ENCODE measurements at places on chromosomes 2 and 18.
A peak's percentile ranks its signal among the peaks of the same experiment; 100 is the strongest.

DNA sequence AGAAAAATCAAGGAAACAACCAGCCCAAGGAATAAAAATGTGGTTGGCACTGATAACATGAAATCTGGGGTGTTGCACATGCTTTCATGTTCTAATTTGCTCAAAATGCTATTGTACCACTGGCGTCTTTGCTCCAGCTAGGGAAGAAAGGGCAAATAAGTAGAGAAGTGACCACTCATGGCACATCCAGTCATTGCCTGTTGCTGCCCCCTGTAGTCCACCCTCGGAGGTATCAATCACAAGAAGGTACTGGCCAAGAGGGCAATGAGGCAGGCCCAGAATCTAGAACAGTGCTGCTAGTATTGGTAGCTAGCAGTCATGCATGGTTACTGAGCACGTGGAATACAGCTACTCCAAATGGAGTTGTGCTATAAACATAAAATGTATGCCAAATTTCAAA, 213.4 kb downstream of the CDCA7 start:
- no peak for DNase-seq

- DNase-seq, result no peak
Measured at GRCh38 chr2:157932480-157933159, 56.5 kb upstream of the ACVR1 start.

GRCh38 chr2:64651590-64651989, 2.1 kb downstream of the SERTAD2 start:
- DNase-seq, result no peak

DNA sequence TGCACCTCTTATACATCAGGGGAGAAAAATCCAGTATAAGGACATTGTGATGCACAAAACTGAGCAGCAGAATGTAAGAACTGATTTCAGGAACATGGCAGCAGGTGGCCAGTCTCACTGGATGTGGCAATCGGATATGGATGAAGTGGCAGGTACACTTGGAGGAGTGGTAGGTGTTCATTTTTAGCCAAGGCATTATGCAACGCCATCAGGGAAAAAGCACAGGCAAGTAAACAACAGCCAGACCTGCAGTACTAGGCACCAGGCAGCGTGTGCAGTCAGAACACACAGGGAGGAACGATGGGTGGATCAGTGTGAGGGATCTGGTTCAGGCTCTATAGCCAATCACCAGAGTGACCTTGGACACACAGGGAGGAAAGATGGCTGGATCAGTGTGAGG, 77.4 kb upstream of the GCFC2 start:
- no peak for DNase-seq

- no peak for DNase-seq
Measured at GRCh38 chr2:33115728-33116127, 169.0 kb downstream of the LTBP1 start.

DNA sequence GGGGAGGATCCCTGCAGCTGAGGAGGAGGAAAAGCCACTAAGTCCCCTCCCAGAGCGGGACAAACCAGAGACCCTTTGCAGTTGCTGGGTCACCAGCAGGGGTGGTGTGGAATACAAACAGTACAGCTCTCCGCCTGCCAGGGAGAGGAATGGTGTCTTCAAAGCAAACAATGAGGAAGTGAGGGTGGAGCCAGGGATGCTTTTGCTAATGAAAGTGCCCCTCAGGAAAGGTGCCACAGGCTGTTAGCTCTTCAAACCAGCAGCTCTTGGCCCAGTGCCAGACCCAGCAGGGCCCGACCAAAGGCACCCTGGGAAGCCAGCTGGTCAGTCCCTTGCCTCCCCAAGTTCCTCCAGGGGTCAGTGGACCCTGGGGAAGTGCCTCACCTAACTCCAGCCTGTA, 102.8 kb downstream of the HIBCH start:
- no peak for DNase-seq

DNA sequence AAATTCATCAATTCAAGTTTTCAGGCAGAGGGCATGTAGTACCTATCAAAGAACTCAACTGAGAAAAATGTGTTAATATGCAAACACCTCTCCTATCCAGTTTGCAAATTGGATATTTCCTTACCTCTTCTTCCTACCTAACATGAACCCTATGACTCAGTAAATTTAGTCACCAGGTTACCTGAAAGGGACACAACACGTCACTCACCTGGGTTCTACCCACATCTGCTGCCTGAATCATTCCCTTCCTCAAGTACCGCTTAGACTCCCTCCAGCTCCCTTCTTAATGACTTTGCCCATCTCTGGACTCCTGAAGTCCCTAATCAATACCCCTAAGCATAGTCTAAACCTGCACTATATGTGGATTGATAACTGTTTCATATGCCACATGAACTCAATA, 10.4 kb downstream of the ANKRD44 start:
- no peak for DNase-seq

DNA sequence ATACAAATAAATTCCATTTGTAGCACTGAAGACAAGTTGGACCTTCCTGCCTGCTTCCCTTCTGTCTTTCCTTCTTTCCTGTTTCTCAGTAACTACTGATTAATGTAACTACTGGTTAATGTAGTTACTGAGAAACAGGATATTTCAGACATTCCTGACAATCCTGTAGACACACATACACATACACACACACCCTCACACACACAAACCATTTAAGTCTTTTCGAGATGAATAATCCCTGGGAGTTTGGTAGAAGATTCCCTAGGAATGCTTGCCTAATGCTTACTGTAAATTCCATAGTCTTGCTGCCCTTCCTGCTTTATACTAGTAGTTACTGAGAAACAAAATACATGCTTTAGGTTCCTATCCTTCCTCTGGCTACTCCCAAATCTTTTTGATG, 83.9 kb downstream of the PIK3C3 start:
- DNase-seq, result no peak

GRCh38 chr18:74397572-74397971, 59.5 kb downstream of the DIPK1C start:
- DNase-seq, result no peak

GRCh38 chr2:18856765-18857164, 267.4 kb upstream of the NT5C1B start:
- no peak for DNase-seq

- no peak for DNase-seq
Measured at GRCh38 chr2:157489983-157490382, 46.1 kb upstream of the CYTIP start.

DNA sequence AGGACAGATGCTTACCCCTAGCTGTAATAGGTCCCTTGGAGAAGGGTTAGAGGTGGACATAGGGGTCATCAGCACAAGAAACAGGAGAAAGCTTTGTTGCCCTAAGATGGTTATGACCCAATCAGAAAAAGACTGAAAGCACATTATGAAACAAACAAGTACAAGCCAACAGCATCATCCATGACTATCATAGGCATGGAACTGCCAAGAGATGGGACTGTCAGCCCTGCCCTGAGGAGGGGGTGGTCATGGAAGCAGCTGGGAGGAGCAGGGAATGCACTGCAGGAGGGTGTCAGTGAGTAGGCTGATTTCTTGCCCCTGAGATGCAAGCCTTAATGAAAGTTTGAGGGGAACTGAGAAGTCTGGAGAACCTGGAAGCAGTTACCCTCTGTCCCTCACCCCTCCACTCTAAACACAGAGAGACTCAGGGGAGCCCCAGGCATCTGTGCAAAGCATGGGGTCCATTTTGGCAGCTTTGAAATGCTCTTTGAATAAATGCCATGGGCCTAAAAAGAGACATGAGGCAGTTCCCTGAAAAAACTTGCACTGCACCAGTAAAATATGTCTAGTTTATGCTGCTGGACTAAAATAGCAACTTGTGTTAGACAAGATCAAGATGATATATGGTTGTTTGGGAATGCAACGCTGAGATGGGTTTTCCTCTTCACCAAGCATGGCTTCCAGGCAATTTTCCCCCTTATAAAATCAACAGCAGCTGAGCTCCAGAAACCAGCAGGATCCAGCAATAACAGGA, 122.7 kb upstream of the ZFP36L2 start:
- DNase-seq, result no peak

DNA sequence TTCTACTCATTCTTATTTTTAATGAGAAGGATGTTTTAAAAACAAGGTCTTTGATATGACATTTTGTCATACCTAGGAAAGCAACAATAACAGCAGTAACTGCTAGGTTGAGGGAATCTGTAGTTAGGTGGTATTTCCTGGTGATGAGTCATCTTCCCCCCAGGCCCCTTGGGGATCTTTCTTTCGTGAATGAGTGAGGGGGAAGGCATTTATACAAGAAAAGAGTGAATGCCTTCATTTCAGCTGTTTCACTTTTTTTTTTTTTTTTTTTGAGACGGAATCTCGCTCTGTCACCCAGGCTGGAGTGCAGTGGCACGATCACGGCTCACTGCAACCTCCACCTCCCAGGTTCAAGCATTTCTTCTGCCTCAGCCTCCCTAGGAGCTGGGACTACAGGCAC, 108.6 kb downstream of the MAP4K4 start:
- peak; percentile 18 for DNase-seq

GRCh38 chr2:106899786-106900530, 14.0 kb upstream of the ST6GAL2 start:
- DNase-seq, result no peak

GRCh38 chr2:47346107-47346506, 56.8 kb upstream of the MSH2 start:
- no peak for DNase-seq

DNA sequence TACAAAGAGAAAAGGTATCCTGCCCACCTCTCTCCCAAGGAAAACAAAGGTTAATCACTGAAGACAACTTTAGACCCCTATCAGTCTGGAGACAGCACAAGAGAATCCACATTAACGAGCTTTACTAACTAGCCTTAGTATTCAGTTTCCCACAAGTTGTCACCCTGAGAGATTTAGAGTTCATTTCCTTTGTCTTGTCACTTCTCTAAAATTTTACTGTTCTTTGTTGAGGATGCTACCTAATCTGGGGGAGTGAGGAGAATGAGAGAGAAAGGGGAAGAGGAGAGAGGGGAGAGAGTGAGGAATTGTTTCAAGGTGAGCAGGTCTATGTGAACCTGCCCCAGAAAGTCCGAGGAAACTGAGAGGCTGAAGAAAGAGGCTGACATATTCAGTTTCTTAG, 28.4 kb downstream of the C2orf76 start:
- no peak for DNase-seq

GRCh38 chr2:233572468-233572867, 5.9 kb upstream of the USP40 start:
- DNase-seq, result no peak

- DNase-seq, result no peak
Measured at GRCh38 chr2:5176764-5177163, 515.4 kb upstream of the SOX11 start.

GRCh38 chr18:3541549-3542386, 91.8 kb downstream of the TGIF1 start:
- DNase-seq, result no peak

DNA sequence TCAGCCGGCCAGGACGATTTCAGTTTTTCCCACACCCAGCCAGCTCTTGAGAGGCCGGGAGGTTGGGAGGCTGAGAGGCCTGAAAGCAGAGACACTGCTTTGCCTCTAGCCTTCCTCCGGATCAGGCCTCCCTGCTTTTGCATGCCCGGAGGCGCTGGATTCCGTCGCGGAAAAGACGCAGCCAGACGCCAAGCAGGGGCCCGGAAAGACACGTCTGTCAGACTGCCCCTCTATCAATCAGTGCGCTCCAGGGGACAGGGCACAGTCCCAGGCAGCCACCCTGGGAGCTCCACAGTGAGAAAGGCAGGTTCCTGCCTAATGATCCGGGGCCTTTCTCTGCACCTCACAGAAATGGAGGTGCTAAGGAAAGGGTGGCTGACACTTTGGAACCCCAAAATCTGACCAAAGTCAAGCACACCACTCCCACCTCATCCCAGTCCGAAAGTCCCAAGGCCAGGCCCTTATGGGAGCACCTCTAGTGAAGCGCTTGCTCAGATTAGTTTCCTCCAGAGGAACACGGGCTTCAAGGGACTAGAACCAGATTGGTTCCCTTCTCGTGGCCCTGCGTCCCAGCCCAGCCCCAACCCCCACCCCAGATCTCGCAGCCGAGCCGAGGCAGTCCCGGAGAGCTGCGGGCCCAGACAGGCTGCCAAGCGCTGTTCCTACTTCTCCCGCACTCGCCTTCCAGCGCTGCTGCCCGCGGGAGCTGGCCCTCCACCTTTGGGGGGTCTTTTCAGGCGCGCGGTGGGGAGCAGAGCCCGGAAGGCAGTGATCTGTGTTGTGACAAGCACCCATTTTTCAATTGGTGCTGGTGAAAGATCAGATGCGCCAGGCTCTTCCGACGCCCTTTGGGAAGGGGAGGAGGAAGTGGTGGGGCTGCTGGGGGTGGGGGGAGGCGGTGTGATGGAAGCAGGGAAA, 5.0 kb downstream of the DLX1 start:
- DNase-seq, result no peak

DNA sequence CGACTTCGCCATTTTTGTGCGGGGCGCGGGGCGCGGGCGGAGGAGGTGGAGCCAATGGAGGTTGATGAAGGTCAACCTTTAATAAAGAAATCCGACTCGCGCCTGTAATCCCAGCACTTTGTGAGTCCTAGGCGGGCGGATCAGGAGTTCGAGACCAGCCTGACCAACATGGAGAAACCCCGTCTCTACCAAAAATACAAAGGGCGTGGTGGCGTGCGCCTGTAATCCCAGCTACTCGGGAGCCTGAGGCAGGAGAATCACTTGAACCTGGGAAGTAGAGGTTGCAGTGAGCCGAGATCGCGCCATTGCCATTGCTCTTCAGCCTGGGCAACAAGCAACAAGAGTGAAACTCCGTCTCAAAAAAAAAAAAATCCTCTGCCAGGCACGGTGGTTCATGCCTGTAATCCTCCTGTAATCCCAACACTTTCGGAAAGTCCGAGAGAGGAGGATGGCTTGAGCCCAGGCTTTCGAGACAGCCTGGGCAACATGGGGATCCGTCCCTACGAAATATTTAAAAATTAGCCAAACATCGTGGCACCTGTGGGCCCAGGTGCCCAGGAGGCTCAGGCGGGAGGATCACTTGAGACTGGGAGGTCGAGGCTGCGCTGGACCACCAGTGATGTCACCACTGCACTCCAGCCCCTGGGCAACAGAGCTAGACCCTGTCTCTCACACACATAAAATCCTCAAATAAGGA, 493 bp upstream of the PREB start:
- DNase-seq, result no peak

- no peak for DNase-seq
Measured at GRCh38 chr2:188983427-188984064, 9.4 kb downstream of the COL3A1 start.

GRCh38 chr2:191427031-191427430, 181.8 kb downstream of the MYO1B start:
- no peak for DNase-seq

GRCh38 chr2:204051476-204051875, 114.9 kb downstream of the ICOS start:
- DNase-seq, result peak; percentile 41

- no peak for DNase-seq
Measured at GRCh38 chr2:94984964-94985575, 40.4 kb upstream of the MAL start.

DNA sequence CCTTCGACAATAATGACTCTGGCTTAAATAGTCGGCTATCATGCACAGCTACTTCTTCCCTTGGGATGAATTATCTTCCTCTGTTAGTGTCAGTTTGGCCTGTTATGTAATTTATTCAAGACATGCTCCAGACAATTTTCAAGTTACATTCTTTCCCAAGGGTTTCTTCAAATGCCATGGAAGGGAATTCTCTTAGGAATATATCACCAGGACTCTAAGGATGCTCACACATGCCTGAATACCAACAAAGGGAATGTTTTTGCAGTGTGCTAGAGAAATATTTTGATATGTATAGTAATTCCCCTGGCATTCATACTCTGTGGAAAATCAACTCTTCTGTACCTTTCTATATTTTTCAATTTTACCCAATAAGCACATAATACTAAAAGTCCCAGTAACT, 286.0 kb upstream of the KYNU start:
- no peak for DNase-seq

Measured in CD4-positive, alpha-beta T cell treated with Interleukin-10 for 1 hour (primary cell).